Activated T-helper 17 cell treated with anti-CD3 and anti-CD28 coated beads, Interleukin-2, amount 50 U/mL, for 72 hours (primary cell): ENCODE measurements at places on chromosomes 1 and 21. TPM values are rescaled to one million over a fixed set of nuclear protein-coding genes. Genes with fewer than 3 reads are reported as not detected.

Gene IFI44L
- 3.4 TPM for total RNA-seq

Gene MATN1
- 0.26 TPM for total RNA-seq

Gene ADAMTS4
- total RNA-seq: 2.2 TPM

Gene DIRAS3
- total RNA-seq: not detected

Gene FCER1G
- 1.1 TPM for total RNA-seq

Gene RXRG
- not detected for total RNA-seq

Gene HSD3B2
- total RNA-seq: not detected

Gene FCRL5
- not detected for total RNA-seq

Gene PPM1J
- 0.30 TPM for total RNA-seq

Gene SYT11
- total RNA-seq: 61.9 TPM

Gene ENAH
- 0.08 TPM for total RNA-seq

Gene SMIM11
- total RNA-seq: 4.4 TPM

Gene FH
- 62.5 TPM for total RNA-seq

Gene EFNA1
- 0.48 TPM for total RNA-seq

Gene CELA2A
- not detected for total RNA-seq

Gene MYBPH
- not detected for total RNA-seq

Gene GPATCH2
- total RNA-seq: 6.5 TPM

Gene LMX1A
- total RNA-seq: not detected

Gene CLDN17
- not detected for total RNA-seq

Gene CFAP74
- total RNA-seq: not detected

Gene PADI3
- not detected for total RNA-seq

Gene ERICH3
- total RNA-seq: not detected

Gene KRTAP12-2
- not detected for total RNA-seq

Gene S100A7
- not detected for total RNA-seq

Gene RGSL1
- total RNA-seq: not detected

Gene DNM3
- total RNA-seq: 3.0 TPM

Gene KPRP
- not detected for total RNA-seq

Gene ATXN7L2
- total RNA-seq: 14.5 TPM

Gene ANKRD34A
- total RNA-seq: 4.6 TPM

Gene SPRR1B
- total RNA-seq: not detected

Gene KRTAP13-2
- not detected for total RNA-seq

Gene ACTL8
- not detected for total RNA-seq

Gene PDIK1L
- 11.2 TPM for total RNA-seq

Gene ECM1
- 2.0 TPM for total RNA-seq

Gene RORC
- total RNA-seq: 55.2 TPM

Gene MAEL
- total RNA-seq: not detected

Gene S100A5
- 9.6 TPM for total RNA-seq

Gene PGBD5
- 0.52 TPM for total RNA-seq

Gene LHX8
- total RNA-seq: not detected

Gene AMY1C
- not detected for total RNA-seq

Gene SLX9
- 56.7 TPM for total RNA-seq

Gene LAX1
- total RNA-seq: 17.2 TPM
